ENCODE measurements at places on chromosomes 6 and 20. TPM values are rescaled to one million over a fixed set of nuclear protein-coding genes. Genes with fewer than 3 reads are reported as not detected.

RAB32 gene
- total RNA-seq, result 5.7 TPM

CEP162 gene
- 6.0 TPM for total RNA-seq

TPX2 gene
- 6.6 TPM for total RNA-seq

PERP gene
- total RNA-seq, result 2.7 TPM

MAPK13 gene
- total RNA-seq, result 1.6 TPM

GRM1 gene
- 1.00 TPM for total RNA-seq

SEMG1 gene
- not detected for total RNA-seq

TOMM6 gene
- 248 TPM for total RNA-seq

OR2J3 gene
- 0.05 TPM for total RNA-seq

PTCRA gene
- not detected for total RNA-seq

PPP1R18 gene
- 33.4 TPM for total RNA-seq

FAM209A gene
- total RNA-seq, result not detected

LY6G6F gene
- not detected for total RNA-seq

CALHM6 gene
- total RNA-seq, result 2.0 TPM

KIAA1755 gene
- total RNA-seq, result 3.8 TPM

COL9A3 gene
- total RNA-seq, result 1.7 TPM

LAMA5 gene
- total RNA-seq, result 54.9 TPM

CDH4 gene
- total RNA-seq, result 39.0 TPM

OVOL2 gene
- not detected for total RNA-seq

MTO1 gene
- 35.1 TPM for total RNA-seq

ADGRF5 gene
- 0.38 TPM for total RNA-seq

RALGAPB gene
- total RNA-seq, result 44.8 TPM

NSFL1C gene
- 57.5 TPM for total RNA-seq

PRDM13 gene
- 0.34 TPM for total RNA-seq

GSTA2 gene
- total RNA-seq, result not detected

KATNA1 gene
- 27.1 TPM for total RNA-seq

PTPRK gene
- 65.0 TPM for total RNA-seq

ZNF318 gene
- 12.6 TPM for total RNA-seq

WFDC12 gene
- total RNA-seq, result not detected

BPIFB1 gene
- 0.38 TPM for total RNA-seq

CFAP206 gene
- 0.17 TPM for total RNA-seq

RBM24 gene
- 2.6 TPM for total RNA-seq

ARMC2 gene
- 10.7 TPM for total RNA-seq

PAX1 gene
- 0.19 TPM for total RNA-seq

MAS1 gene
- 0.09 TPM for total RNA-seq

OLIG3 gene
- total RNA-seq, result 1.1 TPM

SH3BGRL2 gene
- total RNA-seq, result 9.2 TPM

WASF1 gene
- 55.3 TPM for total RNA-seq

ACSS1 gene
- total RNA-seq, result 3.8 TPM

KCNS1 gene
- total RNA-seq, result 0.77 TPM

MRPS10 gene
- 41.4 TPM for total RNA-seq

SIGLEC1 gene
- total RNA-seq, result 0.49 TPM

MEI4 gene
- total RNA-seq, result not detected

DDX43 gene
- total RNA-seq, result not detected

TPBG gene
- 5.9 TPM for total RNA-seq

WFDC10B gene
- not detected for total RNA-seq

LAMP5 gene
- total RNA-seq, result not detected

TGM3 gene
- total RNA-seq, result 0.17 TPM

Measured in motor neuron (in vitro differentiated cells).